Tibial artery (tissue), 4 donors: ENCODE measurements at places on chromosomes 11 and 22.
A peak's percentile ranks its signal among the peaks of the same experiment; 100 is the strongest.

- no peak for DNase-seq
These were observed 2.8 kb upstream of the LZTR1 start for GRCh38 chr22:20979243-20979809.

DNA sequence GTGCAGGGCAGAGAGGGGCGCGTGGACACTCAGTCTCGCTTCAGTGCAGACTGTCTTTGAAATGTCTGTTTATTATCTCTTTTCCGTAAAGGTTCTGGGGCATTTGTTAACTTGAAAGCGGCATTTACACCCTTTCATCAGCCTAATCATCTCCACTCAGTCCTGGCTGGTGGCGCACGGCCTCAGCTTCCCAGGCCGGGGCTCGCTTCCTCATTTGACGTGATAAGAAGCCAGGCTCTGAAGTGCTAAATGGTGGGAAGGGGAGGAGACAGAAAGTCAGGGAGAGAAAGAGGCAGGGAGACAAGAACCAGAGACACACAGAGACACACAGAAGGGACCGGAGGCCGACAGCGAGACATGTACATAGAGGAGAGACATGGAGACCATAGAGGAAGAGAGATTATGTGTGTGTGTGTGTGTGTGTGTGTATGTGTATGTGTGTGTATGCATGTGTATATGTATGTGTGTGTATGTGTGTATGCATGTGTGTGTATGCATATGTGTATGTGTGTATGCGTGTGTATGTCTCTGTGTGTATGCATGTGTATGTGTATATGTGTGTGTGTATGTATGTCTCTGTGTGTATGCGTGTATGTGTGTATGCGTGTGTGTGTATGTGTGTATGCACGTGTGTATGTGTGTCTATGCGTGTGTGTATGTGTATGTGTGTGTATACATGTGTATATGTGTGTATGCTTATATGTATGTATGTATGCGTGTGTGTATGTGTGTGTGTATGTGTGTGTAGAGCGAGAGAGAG is 101.5 kb downstream of the ST3GAL4 start:
- no peak for DNase-seq

- no peak for DNase-seq
These were observed 426.4 kb downstream of the CTTN start for GRCh38 chr11:70824605-70825245.

DNA sequence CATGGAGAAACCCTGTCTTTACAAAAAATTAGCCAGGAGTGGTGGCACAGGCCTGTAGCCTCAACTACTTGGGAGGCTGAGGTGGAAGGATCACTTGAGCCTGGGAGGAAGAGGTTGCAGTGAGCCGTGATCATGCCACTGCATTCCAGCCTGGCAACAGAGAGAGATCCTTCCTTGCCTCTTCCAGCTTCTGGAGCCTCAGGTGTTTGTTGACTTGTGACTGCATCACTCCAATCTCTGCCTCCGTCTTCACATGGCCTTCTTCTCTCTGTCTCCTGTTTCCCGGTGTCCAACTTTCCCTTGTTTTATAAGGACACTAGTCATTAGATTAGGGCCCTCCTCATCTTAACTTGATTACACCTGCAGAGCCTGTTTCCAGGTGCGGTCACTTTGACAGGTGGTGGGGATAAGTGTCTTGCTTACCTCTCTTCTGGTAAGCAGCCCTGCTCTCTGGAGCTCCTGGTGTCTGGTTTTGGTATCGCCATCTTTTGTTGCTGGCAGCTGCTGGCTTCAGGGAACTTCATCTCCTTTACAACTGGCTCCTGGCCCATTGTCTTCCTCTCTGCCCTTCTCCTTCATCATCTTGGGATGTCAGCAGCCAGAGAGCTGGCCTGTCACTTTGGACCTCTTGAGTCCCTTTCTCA is 8.2 kb upstream of the USP2 start:
- no peak for DNase-seq

DNA sequence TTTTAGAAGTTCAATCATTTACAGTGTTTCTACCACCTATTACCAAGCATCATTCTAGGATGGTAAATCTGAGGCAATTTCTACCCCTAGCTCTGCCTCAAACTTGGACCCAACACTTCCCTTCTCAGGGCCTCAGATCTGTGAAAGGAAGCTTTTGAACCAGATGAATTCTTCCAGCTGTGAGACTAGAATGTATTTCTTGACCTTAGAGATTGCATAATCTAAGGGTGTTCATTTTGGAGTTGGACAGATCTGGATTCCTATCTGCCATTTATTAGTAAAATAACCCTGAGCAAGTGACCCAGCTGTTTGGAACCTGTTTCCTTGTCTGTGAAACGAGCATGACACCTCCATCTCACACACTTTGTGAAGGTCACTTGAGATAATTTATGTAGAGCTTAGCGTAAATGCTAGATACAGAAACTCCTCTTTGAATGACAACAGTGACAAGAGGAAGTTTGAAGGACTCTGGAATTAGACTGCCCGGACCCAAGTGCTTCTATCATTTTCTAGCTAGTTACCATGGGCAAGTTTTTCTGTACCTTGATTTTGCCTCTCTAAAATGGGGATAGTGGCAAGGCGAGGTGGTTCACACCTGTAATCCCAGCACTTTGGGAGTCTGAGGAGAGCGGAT is 3.8 kb upstream of the INTS5 start:
- no peak for DNase-seq

DNA sequence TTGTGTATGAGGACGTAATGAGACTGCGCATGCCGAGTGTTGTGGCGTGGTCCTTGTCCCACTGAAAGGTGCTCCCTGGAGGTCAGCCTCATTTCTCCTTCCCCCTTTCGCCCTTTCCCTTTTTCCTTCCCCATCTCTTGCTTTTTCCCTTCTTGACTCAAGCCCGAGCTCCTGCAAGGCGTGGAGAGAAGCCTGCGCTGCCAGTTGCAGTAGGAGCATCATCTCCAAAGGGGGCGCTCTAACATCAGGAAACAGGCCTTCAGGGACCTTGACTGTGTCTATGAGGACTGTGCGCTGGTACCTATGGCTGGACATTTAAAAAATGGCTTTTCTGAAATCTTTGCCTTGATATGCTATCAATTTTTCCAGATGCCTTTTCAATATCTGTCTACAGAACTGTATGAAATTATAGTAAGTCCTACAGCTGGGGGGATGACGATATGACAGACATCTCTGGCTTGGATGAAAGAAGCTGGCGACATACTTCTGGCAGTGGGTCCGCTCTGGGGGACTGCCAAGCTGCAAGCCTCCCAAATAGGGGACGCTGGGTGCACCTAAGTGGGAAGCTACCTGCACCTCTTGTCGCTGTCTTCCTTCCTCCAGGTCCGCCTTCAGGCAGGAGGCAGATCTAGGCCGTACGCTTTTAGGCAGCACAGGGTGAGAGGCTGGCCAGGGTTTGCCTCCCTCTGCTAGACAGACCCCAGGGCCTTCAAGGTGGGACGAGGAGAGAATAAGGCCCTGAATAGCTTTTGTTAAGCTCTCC is 96.5 kb downstream of the NXPE2 start:
- no peak for DNase-seq

- no peak for DNase-seq
These were observed 27.0 kb downstream of the MS4A6A start for GRCh38 chr11:60155931-60156330.

- no peak for DNase-seq
These were observed 23.9 kb upstream of the CRTAM start for GRCh38 chr11:122814401-122814800.

DNA sequence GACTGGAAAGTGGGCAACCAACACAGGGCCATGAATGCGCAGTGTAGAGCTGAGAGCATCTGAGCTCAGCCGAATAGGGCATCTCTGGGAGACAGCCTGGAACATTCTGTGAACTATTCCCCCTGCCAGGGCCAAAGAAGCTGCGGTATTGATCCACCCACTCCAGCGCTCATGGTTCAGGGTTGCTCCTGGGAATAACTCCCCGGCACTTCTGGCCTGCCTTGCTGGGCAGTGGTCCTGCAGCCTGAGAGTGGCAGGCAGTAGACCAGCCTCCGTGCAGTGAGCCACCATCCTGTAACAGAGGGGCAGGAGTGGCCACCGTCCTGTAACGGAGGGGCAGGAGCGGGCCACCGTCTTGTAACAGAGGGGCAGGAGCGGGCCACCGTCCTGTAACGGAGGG is 12.2 kb downstream of the TMPRSS6 start:
- DNase-seq, result no peak

DNA sequence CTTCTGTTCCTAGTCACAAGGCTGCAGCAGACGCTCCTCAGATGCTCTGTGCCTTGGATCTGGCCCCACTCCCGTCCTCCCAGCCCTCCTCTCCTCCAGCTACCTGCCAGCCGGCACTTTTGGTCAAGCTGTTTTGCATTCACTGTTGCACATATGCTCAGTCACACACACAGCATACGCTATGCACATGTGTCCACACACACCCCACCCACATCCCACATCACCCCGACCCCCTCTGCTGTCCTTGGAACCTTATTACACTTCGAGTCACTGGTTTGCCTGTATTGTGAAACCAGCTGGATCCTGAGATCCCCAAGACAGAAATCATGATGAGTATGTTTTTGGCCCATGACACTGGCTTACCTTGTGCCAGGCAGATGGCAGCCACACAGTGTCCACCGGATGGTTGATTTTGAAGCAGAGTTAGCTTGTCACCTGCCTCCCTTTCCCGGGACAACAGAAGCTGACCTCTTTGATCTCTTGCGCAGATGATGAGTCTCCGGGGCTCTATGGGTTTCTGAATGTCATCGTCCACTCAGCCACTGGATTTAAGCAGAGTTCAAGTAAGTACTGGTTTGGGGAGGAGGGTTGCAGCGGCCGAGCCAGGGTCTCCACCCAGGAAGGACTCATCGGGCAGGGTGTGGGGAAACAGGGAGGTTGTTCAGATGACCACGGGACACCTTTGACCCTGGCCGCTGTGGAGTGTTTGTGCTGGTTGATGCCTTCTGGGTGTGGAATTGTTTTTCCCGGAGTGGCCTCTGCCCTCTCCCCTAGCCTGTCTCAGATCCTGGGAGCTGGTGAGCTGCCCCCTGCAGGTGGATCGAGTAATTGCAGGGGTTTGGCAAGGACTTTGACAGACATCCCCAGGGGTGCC is 109.8 kb downstream of the BCR start:
- peak; percentile 70 for DNase-seq

DNA sequence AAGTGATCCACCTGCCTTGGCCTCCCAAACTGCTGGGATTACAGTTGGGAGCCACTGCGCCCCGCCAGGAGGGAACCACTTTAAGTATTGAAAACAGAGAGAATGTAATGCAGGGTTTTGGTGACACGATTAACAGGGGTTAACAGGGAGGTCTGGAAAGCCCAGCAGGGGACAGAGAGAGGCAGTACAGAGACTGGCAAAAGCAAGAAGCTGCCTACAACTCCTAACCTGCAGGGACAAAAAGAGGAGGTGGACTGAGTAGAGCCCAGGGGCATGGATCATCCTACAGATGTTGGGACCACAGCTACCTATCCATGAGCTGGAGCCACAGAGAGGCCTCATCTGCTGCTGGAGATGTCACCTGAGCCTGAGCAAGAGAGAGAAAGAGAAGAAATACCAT is 1.7 kb upstream of the SPINDOC start:
- DNase-seq, result no peak

DNA sequence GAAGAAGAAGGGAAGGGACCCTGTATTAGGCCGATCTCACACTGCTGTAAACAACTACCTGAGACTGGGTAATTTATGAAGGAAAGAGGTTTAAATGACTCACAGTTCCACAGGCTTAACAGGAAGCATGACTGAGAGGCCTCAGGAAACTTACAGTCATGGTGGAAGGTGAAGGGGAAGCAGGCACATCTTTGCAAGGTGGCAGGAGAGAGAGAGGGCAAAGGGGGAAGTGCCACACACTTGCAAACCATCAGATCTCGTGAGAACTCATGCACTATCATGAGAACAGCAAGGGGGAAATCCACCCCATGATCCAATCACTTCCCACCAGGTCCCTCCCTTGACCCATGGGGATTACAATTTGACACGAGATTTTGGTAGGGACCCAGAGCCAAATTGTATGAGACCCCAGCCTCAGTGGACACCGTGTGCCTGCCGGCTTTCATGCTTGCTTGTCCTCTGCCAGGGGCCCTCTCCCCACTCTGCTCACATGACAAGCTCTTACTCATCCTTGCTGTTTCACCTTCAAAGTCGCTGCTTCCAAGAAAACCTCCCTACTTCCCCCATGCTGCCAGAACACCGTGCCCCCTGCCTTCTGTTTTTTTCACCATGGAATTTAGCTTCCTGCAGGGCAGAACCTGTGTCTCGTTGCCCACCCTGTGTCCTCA is 23.3 kb upstream of the PPFIA1 start:
- no peak for DNase-seq

GRCh38 chr22:17131686-17132085 is 10.5 kb upstream of the TMEM121B start:
- DNase-seq, result no peak

GRCh38 chr11:36103933-36104530 is 160.2 kb downstream of the LDLRAD3 start:
- no peak for DNase-seq

DNA sequence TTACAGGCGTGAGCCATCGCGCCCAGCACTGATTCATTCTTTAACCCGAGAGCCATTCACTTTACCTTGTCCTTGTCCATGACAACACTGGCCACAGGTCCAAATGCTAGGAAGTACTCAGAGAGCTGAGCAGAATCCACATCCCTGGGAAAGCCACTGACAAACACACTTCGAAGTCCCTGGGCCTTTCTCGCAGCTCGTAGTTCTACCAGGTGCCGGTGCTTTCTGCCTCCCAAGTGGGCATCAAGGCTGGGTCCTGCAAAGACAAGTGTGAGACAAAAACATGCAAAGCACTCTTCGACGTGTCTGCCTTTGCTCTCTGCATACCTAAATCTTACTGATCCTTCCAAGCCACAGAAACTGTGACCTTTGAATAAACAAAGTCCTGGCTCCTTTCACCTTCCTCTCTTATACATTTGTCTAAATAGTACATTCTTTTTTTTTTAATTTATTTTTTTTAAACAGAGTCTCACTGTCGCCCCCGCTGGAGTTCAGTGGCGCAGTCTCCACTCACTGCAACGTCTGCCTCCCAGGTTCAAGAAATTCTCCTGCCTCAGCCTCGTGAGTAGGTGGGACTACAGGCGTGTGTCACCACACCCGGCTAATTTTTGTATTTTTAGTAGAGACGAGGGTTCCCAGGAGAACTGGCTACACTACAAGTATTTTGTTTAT is 2.2 kb downstream of the TUT1 start:
- no peak for DNase-seq
